ENCODE measurements at places on chromosomes 11 and 22.

GRCh38 chr22:22706253-22706915 lies 62.0 kb downstream of the GGTLC2 start:
- DNase-seq, result no peak

GRCh38 chr11:87451395-87451794 lies 413.7 kb downstream of the TMEM135 start:
- no peak for DNase-seq

GRCh38 chr22:50070366-50070765 lies 12.3 kb upstream of the TTLL8 start:
- DNase-seq, result no peak

DNA sequence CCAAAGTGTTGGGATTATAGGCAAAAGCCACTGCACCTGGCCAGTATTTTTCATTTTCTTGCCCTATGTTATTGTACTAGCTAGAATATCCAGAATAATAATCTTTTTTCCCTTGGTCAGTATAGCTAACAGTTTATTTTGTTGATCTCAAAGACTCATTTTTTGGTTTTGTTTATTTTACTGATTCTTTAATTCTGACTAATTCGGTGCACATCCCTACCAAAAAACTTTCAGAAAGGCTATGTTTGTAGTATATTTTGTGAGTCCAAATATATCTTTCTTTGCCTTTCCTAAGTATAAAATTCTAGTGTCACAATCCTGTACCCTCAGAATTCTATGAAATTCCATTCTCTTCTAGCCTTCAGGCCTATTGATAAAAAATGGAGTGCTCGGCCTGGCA lies 84.3 kb downstream of the PHF21A start:
- DNase-seq, result no peak

DNA sequence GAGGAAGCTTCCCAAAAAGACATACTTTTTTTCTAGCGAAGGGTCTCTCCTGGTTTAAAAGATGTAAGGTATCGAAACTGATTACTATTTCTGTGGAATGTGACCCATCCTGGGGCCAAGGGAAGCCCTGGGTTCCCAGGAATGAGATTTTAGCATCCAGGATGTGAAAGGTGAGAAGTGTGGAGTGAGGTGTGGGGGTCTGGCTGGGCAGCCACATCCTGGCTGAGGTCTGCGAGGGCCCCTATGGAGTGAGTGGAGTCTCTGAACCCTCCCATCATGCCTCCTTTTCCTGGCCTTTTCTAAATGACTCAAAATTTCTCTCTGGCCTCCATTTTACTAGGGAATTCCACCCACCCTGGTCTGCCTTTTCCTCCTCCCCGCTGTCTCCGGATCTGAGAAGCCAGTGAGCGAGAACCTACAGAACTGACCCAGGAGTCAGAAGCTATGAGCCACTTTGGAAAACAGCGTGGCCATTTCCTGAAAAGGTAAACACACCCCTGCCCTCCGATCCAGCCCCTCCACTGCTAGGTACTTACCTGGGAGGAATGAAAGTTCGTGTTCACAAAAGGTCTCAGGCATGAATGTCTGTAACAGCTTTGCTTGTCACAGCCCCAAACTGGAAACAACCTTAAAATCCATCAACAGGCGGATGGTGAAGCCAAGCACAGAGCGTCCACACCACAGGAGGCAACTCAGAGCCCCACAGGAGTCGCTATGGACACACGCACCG lies 27.7 kb upstream of the SHANK2 start:
- no peak for DNase-seq

DNA sequence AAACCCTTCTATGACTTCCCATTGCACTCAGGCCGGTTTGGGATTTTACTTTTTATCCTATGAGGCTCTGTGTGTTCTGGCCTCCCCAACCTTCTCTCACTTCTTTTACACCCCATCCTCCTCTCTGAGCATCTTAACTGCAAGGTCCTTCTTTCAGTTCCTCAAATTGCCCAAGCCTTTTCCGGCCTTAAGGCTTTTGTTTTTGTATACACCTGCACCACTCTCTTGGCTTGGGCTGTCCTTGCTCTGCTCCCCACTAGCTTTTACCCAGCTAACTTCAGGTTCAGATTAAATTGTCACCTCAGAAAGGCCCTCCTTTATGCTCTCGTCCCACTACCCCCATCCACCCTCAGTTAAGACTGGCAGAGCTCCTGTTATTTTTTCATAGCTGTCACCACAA lies 55.5 kb downstream of the FAM83F start:
- DNase-seq, result no peak

DNA sequence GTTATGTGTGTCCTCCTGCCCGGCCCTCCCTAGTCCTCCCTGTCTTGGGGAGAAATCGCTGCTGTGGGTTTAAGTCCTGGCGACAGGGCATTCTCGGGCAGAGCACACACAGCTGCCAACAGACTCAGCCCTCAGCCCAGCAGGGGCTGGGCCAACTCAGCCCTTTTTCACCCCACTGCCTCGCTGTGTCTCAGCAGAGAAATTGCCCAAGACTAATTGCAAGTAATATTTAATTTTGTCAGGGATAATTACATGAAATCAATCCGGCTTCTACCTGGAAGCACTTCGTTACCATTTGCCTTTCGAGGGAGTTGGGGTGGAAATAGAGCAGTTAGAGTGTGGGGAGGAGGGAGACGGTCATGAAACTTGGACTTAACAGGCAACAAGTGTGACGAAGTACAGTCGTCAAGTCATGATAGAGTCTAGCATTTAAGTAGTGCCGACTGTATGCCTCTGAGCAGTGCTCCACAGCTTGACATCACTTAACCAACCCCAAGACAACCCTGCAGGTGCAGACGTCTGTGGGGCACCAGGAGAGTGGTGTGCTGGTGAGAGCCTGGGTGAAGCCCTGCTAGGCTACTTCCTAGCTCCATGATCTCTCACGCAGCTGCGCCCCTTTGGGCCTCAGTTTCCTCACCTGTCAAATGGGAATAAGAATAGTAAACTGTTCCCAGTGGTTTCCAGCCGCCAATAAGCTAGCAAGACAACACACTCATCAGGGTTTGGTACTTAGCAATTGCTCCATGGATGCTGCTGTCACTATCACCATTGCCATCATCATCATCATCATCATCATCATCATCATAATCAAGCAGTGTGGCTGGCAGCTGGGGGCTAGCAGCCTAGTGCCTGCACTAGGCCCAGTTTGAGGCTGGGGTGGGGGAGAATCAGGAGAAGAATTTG lies 29.2 kb downstream of the MN1 start:
- no peak for DNase-seq

DNA sequence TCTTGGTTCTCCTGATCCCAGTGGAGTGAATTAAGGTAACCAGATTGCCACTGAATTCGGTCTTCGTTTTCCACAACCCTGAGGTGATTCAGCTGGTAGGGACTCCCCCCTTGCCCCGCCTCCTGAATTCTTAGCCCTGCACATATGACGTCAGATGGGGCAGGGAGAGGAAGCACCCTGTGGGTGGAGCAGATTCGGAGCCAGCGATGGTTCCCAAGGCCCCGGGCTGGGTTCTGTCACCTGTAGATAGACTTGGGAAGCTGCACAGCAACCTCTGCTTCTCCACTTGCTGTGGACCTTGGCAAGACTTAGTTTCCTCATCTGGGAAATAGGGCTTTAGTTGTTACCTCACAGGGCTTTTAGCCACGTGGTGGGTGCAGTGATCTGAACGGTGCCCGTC lies 67.8 kb downstream of the CTTN start:
- DNase-seq, result no peak

- no peak for DNase-seq
Observed at GRCh38 chr11:110447897-110448745, 18.4 kb downstream of the FDX1 start.
